Suppressor macrophage treated with lipopolysaccharide for 1 hour (primary cell): ENCODE measurements at places on chromosomes 13 and 19.

GRCh38 chr19:1566392-1567115 lies 1.6 kb downstream of the MEX3D start:
- no peak for DNase-seq

- peak; percentile 86 for DNase-seq
These were observed 12.8 kb downstream of the ANKRD27 start for GRCh38 chr19:32662186-32662585.

DNA sequence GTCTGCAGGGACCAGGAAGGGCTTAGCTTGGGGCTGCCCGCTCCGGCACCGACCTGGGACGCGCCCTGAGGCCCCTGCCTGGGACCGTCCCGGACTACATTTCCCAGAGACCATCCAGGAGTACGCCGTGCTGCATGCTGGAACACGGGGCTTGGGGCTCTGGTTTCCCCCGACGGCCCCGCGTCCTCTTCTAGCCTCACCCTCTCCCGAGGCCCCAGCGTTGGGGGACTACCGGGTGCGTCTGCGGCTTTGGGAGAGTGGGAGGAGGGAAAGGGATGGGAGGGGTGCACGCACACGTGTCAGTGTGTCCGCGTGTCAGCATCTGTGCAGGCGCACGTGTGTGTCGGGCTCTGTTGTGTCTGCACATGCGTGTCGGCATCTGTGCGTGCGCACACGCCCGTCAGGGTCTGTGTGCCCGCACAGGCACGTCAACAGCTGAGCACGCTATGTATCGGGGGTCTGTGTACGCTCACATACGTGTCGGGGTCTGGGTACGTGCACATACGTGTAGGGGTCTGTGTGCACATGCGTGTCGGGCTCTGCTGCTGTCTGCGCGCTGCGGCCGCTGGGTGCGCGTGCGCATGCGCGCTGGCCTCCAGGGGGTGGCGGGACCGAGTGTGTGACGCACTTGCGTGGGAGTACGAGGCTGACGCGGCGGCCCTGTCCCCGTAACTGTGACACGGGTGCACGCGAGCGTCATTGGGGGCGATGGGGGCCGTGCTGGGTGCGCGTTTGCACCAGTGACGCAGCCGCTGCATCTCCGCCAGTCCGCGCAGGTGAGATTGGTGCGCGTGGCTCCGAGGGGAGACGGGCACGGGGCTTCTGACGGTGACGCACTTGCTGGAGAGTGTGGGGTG lies at the start of gene ZNF331:
ZNF331 (plus strand) TSS at position 625 of the 857 bp plus-strand sequence. CDS start 31,232 bp downstream, outside the sequence.
- peak; percentile 93 for DNase-seq

GRCh38 chr19:39263912-39264305 lies 4.3 kb upstream of the IFNL2 start:
- DNase-seq: no peak

GRCh38 chr19:49391581-49392399 lies 3.7 kb downstream of the KASH5 start:
- DNase-seq: peak; percentile 77

GRCh38 chr13:81383444-81383843 lies 1042.5 kb upstream of the SPRY2 start:
- DNase-seq: no peak

GRCh38 chr19:39401549-39402345 lies 4.9 kb upstream of the ZFP36 start:
- peak; percentile 55 for DNase-seq

- DNase-seq: peak; percentile 42
These were observed 24.4 kb upstream of the URAD start for GRCh38 chr13:28012896-28013295.

DNA sequence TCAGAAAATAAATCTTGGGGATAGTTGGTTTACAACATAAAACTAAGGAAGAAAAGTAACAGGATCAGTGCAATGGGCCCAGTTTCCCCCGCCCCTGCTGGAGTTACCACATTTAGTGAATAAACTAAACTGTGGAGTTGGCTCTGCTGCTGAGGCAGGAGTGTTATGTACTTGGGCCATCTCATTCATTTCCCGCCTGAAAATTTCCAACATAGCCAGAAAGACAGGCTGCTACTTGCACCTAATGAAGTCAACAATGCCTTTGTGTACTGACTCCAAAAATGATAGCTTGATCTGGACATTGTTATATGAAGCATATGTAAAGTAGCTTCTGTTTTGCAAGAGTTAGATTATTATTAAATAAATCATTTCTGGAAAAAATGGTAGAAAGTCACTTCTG lies 7.9 kb upstream of the RNASEH2B start:
- DNase-seq: no peak

DNA sequence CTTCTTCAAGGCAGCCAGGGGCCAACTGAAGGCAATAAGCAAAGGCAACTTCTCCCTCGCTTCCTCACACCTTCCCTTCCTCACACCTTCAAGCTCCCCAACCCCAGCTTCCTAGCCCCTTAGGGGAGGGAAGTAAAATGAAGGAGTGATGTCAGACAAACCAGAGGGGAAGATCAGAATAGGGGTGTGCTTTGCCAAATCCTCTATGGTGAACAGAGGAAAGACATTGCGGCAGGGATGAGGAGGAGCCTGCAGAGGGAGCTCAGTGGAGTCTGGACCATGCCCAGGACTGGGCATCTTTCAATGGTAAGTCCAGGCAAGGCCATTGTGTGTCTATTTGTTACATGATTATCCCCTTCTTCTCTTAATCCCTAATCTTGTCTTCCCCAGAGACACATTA lies 164.0 kb downstream of the TSHZ3 start:
- DNase-seq: no peak

DNA sequence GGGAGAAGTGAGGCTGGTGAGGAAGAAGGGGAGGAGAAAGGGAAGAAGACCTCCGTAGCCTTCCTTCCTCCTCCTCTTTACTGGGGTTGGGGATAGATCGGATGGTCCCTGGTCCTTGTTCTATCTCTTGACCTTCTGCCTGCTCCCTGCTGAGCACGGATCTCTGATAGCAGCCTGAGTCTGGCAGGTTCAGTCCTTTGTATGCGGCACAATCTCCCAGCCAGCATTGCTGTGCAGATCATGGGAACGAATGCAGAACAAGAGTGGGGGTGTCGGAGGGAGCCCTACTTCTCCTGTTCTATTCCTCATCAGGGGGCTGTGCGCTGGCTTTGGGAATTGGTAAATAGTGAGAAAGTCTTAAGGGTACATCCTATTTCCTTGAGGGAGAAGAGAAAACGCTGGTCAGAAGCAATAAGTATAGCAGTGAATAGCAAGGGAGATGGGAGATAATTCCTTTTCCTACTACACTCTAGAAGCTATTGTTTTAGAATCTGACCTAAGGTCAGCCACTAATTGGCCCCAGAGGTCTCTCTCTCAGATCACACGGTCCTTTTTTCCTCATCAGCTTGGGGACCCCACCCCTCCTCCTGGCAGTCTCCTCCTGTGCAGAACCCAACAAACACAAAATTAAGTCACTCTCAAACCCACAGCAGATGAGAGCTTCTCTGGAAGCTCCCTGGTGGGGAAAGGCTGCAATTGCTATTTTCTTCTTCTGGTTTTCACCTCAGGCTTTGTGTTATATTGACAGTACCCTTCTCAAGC lies 41.0 kb downstream of the KL start:
- DNase-seq: peak; percentile 19

DNA sequence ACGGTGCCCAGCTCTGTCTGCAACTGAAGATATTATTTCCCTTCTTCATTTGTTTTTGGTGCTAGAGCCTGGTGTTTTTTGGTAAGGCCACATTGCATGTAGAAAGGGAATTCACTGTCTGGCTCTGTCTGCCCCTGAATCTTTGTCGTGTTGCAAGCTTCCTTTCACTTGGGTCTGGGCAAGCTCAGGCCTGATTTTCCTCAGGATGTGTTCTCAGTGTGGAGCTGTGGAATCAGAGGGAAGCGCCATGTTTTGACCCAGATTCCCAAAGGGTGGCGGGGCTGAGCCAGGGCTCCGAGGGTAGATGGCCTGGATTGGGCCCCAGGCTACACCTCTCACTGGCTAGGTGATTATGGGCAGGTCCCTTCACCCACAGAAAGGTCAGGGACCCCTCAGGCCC lies 8.6 kb downstream of the PRKCSH start:
- DNase-seq: no peak

DNA sequence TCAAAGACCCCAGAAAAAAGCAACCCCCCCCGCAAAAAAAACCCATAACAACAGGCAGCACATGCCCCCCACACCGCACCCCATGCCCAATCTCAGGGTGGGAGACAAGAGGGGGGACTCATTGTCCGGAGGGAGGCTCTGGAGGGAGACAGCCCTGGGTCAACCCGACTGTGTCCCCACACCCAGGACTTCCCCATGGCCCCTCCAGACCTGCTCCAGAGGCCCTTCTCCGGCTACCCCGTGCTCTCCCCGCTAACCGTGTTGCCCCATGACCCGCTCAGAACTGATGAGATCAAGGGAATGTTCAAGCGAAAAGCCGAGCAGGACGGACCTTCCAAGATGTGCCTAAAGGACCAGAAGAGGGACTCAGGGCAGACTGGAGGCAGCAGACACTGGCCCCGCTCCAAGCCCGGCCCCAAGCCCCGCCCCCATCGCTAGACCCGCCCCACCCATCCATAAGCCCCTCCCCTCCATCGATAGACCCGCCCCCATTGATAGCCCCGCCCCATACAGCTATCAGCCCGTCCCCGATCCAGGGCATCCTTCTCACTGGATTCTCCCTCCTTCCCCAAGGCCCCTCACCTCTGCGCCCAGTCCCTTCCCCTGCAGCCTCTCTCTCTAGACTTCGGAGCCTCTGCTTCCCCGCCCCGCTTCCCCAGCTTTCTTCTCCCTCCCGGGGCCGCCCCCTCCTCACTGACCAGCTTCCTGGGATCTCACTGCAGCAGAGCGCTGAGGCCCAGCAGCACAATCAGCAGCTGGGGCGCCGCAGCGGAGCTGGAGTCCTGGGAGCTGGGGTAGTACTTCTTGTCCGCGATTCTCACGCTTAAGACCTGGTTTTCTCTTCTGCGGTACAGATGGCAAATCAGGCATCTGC lies 2.2 kb downstream of the BST2 start:
- peak; percentile 66 for DNase-seq

GRCh38 chr19:54142166-54142780 lies 4.7 kb downstream of the CNOT3 start:
- DNase-seq: no peak

- DNase-seq: peak; percentile 36
These were observed 338.6 kb downstream of the KCNRG start for GRCh38 chr13:50353651-50354415.

DNA sequence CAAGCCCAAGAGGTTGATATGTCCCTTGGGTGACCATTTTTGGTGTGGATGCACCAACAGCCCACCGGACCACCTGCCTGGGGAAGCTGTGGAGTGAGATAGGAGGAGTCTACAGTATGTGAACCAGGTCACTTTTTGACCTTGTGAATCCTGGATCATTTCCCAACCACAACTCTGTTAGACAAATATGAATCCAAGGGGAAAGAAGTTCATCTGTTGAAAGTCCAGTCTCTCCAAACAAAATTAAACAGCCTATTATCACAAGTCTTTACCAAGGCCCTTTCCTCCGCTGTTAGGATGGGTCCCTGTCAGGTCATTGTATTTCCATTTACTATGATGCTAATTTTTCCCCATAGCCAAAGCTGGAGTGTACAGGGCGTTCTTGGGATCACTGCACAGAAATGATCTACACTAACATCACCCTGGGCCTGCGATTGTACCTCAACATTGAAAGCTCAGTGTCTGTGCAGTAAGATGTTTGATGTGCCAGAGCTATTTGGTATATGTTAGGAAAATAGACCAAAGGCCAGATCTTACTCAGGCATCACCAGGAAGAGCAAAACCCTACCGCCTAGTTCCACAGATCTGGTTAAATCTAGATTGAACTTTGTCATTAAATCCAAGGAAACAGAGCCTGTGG lies 117.1 kb downstream of the STARD13 start:
- DNase-seq: no peak

DNA sequence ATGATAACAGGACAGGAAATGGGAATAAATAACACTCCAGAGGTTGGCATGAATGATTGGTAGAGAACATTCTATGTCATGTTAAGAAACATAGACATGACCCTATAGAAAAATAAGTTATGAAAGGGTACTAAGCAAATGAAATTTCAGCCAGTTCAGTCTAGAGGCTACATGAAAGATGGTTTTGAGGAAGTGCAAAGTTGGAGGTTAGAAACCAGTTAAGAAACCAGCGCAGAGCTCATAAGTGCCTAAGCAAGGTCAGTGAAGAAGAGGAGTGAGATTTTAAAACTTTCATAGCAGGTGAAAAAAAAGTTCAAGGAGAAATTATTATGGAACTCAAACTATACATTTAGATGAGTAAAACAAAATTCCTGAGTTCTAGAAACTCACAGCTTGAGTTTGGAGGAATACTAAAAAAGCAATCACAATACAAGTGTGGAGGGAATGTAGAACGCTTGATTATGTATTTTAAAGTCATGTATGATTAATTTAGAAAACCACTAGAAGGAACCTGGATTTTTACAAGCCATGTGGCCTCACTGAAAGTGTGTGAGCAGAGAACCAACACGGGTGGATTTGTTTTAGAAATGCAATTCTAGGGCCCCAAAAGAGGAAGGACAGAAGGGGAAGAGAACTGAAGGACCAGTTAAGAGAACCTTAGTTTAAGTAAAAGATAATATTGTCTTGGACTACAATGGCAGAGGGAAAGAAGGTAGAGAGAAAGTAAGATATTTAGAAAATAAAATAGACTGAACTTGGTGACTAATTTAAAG lies 162.4 kb downstream of the PCDH20 start:
- DNase-seq: no peak
